Lung (tissue), 17 donors: ENCODE measurements at places on chromosomes 13 and 19. TPM values are rescaled to one million over a fixed set of nuclear protein-coding genes. Genes with fewer than 3 reads are reported as not detected.
A peak's percentile ranks its signal among the peaks of the same experiment; 100 is the strongest.

DNA sequence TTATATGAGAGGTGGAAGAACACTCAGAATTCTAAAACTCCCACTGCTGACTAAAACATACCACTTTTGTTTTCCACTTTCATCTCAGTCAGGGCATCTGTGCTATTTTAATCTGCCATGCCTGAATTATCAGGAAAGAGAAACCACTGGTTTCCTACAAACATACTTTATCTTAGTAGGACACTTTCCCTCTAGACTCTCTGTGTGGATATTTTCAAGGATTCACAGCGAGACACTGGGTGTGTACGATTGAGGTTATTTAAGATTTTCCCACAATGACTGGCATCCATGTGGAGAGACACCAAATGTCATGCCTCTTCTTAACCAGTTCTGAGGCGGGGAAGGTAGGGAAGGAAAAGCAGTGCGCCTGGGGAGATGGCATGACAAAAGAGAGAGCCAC lies 212.2 kb downstream of the ENOX1 start:
- no peak for DNase-seq
- no peak overlapping the region for H3K4me3 ChIP-seq
- no peaks in the 10 kb centered on the region for H3K27me3 ChIP-seq
- H3K4me1 ChIP-seq: no peaks in the 10 kb centered on the region

- H3K27me3 ChIP-seq: no peaks in the 10 kb centered on the region
- no peak overlapping the region for H3K4me3 ChIP-seq
- no peaks in the 10 kb centered on the region for H3K36me3 ChIP-seq
- no peaks in the 10 kb centered on the region for H3K4me1 ChIP-seq
Measured at GRCh38 chr19:5522106-5522505, 45.6 kb downstream of the TINCR start.

DNA sequence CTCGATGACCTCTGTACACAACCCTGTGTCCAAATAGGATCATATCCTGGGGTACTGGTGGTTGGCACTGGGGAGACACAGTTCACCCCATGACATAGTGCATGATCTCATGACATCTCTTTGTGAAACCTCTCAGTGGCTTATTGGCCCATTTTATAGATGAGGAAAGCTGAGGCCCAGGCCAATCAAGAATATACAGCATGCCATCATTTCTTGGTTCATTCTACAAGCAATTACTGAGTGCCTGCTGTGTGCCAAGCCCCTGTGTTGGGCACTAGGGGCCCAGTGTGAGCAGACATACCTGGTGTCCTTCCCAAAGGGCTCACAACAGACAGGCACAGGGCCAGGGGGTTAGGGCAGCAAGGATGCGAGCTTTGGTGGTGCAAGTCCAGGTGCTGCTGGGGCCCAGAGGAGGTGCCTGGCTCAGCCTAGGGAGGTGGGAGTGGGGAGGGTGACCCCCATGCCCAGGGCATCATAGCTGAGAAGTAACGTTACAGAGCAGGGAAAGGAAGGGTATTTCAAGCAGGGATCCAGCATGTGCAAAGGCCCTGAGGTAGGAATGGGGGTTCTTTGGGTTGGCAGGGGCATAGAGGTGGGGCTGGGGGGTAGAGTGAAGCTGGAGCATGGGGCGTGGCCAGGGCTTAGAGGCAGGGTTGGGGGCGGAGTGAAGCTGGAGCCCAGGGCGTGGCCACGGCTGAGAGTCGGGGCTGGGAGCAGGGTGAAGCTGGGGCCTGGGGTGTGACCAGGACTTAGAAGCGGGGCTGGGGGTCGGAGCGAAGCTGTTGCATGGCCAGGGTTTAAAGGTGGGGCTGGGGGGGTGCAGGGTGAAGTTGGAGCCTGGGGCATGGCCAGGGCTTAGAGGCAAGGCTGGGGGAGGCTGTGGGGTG lies 20.7 kb downstream of the COLGALT1 start:
- H3K4me3 ChIP-seq: no peak overlapping the region
- no peak for DNase-seq
- no peaks in the 10 kb centered on the region for H3K27me3 ChIP-seq
- peaks cover 18% of the 10 kb centered on the region for H3K36me3 ChIP-seq

DNA sequence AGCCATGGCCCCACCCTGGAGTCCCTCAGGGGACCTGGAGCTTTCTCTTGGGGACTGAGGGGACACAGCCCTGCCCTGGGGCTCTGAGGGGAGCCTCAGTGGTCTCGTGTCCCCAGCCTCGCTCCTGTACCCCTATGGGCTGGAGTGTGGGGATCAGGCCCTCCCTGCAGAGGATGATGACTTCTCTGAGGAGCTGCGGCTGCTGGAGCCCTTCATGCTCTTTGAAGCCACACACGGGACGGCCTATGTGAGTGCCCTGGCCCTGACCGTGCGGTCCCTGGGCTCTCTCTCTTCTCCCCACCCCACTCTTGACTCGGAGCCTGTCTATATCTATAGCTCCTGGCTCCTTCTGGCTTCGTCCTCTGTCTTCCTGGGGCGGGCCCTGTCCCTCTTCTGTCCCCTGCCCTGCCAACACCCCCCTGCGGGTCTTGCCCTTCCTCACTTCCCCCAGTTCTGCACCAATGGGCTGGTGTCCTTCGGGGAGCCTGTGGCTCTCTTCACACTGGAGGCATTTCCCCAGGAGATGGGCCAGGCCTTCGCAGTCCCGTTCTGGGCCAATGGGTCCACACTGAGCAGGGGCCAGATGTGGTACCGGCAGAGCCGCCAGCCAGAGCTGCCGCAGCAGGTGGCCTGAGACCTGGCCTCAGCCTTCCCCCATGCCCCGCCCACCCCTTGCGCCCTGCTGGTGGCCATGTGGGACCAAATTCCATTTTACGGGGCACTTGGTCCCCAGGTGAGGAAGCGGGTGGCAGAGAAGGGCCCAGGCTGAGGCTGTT lies 33.1 kb downstream of the HPN start:
- no peak for DNase-seq
- no peak overlapping the region for H3K27ac ChIP-seq
- no peaks in the 10 kb centered on the region for H3K4me1 ChIP-seq

GRCh38 chr19:17289489-17289888 lies 7.8 kb downstream of the ANKLE1 start:
- H3K27me3 ChIP-seq: no peaks in the 10 kb centered on the region
- H3K4me1 ChIP-seq: peaks cover 3% of the 10 kb centered on the region
- no peak overlapping the region for H3K4me3 ChIP-seq
- H3K27ac ChIP-seq: no peak overlapping the region
- DNase-seq: peak; percentile 82
- H3K36me3 ChIP-seq: no peaks in the 10 kb centered on the region

ERICH4 gene
- not detected for total RNA-seq

COL4A2 gene
- total RNA-seq: 627 TPM
